ENCODE measurements at places on chromosomes 4 and X. TPM values are rescaled to one million over a fixed set of nuclear protein-coding genes. Genes with fewer than 3 reads are reported as not detected.

GRCh38 chr4:46927201-46927600 lies 18.2 kb upstream of the COX7B2 start:
- no peak for DNase-seq

Gene PWWP3B
- polyA plus RNA-seq: 4.6 TPM

Gene TBC1D9
- polyA plus RNA-seq: 33.6 TPM

DNA sequence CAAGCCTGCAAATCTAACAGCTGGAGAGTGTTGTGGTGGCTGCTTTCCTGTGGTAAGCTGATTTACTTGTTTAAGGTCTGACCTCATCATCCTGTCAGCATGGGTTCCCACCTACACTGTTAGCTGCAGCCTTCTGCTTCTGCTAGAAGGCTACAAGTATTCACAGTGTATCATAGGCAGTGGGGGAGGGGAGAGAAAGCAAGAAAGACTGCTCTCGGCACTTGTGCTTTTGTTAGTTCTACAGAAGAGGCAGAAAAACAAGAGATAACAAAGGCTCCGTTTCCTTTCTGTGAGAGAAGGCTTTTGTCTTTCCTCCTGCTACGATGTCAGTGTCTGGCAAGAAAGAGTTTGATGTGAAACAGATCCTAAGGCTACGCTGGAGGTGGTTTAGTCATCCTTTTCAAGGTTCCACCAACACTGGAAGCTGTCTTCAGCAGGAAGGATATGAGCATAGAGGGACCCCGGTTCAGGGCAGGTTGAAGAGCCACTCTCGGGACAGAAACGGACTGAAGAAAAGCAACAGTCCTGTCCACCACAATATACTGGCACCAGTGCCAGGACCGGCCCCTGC lies at the start of gene KLHL4:
KLHL4 (plus strand) TSS at position 232 of the 571 bp plus-strand sequence; CDS start at position 324, 92 bp downstream.
- DNase-seq: peak; percentile 12

DNA sequence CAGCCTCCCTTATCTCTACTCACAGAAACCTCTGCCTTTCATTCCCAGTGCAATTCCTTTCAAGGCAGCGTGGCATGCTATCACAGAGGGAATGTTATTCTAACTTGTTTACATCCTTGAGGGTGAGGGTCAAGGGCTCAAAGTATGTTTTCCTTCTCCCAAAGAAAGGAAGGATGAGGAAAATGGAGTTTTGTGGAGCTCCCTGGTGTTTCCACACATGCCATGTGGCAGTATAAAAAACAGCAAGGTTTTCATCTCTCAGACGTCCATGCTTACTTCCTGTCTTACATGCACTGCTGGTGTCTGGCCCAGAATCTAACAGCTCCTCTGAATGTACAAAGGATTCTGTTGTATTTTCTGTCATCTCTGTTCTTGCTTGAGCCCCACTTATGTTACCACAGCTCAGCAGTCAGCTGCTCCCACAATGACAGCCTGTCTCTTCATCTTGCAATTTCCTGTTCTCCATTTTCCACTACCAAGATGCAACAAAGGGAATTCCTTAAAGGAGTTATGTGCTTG lies 128.0 kb downstream of the SNCA start:
- peak; percentile 13 for DNase-seq

Gene DNAAF6
- polyA plus RNA-seq: 1.2 TPM

GRCh38 chr4:157005193-157005592 lies 33.6 kb upstream of the PDGFC start:
- DNase-seq: no peak

DNA sequence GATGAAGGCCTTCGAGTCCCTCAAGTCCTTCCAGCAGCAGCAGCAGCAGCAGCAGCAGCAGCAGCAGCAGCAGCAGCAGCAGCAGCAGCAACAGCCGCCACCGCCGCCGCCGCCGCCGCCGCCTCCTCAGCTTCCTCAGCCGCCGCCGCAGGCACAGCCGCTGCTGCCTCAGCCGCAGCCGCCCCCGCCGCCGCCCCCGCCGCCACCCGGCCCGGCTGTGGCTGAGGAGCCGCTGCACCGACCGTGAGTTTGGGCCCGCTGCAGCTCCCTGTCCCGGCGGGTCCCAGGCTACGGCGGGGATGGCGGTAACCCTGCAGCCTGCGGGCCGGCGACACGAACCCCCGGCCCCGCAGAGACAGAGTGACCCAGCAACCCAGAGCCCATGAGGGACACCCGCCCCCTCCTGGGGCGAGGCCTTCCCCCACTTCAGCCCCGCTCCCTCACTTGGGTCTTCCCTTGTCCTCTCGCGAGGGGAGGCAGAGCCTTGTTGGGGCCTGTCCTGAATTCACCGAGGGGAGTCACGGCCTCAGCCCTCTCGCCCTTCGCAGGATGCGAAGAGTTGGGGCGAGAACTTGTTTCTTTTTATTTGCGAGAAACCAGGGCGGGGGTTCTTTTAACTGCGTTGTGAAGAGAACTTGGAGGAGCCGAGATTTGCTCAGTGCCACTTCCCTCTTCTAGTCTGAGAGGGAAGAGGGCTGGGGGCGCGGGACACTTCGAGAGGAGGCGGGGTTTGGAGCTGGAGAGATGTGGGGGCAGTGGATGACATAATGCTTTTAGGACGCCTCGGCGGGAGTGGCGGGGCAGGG lies 568 bp downstream of the HTT start:
- DNase-seq: peak; percentile 65

DNA sequence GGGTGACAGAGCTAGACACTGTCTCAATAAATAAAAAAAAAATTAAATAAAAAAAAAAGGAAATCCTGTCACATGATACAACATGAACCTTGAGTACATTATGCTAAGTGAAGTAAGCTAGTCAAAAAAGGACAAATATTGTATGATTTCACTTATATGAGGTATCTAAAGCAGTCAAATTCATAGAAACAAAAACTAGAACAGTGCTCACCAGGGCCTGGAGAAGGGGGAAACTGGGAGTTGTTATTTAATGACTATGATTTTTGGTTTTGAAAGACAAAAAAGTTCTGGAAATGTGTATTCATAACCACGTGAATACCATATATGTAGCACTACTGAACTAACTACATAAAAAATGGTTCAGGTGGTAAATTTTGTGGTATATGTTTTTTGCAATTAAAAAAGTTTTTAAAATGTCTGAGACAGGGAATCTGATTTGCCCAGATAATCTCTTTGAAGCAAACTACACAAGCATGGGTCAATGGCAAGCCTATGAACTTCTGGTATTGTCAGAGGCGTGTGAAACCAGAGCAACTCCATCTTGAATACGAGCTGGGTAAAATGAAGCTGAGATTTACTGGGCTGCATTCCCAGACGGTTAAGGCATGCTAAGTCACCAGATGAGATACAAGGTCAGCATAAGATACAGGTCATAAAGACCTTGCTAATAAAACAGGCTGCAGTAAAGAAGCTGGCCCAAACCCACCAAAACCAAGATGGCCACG lies 42.3 kb downstream of the ANAPC10 start:
- DNase-seq: no peak

DNA sequence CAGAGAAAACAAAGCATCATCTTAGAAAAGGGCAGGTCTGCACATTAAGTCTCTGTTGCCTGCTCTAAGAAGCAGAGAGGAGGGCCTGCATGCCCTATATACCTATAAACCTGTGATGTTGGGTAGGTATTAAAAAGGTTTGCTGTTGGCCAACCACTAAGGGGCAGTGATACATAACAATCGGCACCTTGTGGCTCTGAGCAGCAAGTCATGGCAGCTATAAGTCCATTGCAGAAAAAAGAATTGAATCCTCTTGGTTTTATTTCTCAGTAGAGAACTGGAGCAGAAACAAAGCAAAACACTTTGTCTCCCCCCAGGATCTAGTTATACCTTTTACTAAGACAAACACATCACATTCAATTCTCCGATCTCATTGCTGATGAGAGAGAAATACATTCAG lies 1364.4 kb downstream of the STIM2 start:
- DNase-seq: no peak

Gene SLC10A4
- polyA plus RNA-seq: 0.35 TPM

- DNase-seq: no peak
Observed at GRCh38 chr4:76622717-76623116, 187.7 kb downstream of the SHROOM3 start.

- no peak for DNase-seq
Observed at GRCh38 chr4:75434105-75434504, 80.1 kb downstream of the RCHY1 start.

- no peak for DNase-seq
Observed at GRCh38 chr4:41548305-41548880, 10.4 kb downstream of the LIMCH1 start.

DNA sequence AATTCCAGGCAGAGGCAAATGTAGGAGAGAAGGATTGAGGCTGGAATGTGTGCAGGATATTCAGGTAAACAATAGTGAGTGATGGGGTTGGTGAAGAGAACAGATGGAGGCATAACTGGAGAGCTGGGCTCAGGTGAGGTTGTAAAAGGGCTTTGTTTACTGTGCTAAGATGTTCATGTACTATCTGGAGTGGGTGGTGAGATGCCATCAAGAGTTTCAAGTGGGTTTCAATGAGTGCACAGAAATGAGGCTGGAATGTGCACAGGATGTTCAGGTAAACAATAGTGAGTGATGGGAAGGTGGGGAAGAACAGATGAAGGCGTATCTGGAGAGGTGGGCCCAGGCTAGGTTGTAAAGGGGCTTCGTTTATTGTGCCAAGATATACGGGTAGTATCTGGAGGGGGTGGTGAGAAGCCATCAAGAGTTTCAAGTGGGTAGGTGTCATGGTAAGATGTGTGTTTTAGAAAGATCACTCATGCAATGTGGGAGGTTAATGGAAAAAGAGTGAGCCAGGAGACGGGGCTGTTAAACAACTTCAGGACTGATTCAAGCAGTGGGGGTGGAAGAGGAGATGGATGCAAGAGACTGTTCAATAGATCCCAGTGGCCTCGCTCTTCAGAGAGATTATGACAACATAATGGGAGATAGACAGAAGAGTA lies 25.4 kb upstream of the NMU start:
- DNase-seq: no peak

GRCh38 chr4:144204431-144204830 lies 63.9 kb upstream of the GYPA start:
- no peak for DNase-seq

Gene CXCR3
- polyA plus RNA-seq: 0.16 TPM

DNA sequence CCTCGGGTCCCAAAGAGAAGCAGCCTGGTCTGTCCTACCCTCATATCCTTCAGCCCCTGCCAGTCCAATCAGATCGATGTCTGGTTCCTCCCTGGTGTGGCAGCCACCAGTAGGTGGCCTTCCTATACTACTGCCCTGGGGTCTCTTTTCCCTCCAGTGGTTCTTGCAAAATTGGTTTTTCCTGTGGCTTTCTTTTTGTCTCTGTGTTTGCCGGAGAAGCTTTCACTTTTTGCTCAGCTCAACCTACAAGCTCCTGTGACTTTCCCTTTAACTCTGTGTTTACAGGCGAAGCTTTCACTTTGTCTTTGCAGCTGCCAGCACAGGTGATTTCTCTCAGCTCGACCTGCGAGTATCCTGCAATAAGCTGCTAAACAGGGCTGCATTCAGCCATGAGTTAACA lies 46.8 kb downstream of the UGT2A3 start:
- DNase-seq: no peak

- no peak for DNase-seq
Observed at GRCh38 chrX:135625995-135626394, 87.4 kb upstream of the CT45A1 start.

- DNase-seq: no peak
Observed at GRCh38 chr4:73855406-73855805, 2.3 kb downstream of the PF4V1 start.

DNA sequence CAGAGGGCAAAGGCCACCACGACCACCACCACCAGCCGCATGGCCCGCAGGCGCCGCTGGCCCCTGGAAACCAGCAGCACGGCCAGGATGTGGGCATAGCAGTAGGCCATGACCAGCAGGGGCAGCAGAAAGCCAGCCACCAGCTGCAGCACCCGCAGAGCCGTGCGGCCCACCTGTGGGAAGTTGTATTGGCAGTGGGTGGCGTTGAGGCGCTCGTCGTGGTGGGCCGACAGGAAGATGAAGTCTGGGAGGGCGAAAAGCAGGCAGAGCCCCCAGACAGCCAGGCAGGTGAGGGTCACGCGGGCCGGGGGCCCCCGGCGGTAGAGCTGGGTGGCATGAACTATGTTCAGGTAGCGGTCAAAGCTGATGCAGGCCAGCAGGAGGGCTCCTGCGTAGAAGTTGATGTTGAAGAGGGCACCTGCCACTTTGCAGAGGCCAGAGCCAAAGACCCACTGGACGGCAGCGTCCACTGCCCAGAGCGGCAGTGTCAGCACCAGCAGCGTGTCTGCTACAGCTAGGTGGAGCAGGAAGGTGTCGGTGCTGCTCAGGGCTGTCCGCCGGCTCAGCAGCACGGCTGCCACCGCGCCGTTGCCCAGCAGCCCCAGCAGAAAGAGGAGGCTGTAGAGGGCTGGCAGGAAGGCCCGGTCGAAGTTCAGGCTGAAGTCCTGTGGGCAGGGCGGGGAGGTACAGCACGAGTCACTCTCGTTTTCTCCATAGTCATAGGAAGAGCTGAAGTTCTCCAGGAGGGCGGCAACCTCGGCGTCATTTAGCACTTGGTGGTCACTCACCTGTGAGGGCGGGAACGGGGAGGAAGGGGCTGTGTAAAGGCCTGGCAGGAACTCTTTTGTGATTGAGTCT lies 1.4 kb downstream of the CXCR3 start:
- DNase-seq: no peak

Gene TBX22
- polyA plus RNA-seq: not detected

GRCh38 chr4:132642016-132642817 lies 506.9 kb upstream of the PCDH10 start:
- DNase-seq: peak; percentile 20

DNA sequence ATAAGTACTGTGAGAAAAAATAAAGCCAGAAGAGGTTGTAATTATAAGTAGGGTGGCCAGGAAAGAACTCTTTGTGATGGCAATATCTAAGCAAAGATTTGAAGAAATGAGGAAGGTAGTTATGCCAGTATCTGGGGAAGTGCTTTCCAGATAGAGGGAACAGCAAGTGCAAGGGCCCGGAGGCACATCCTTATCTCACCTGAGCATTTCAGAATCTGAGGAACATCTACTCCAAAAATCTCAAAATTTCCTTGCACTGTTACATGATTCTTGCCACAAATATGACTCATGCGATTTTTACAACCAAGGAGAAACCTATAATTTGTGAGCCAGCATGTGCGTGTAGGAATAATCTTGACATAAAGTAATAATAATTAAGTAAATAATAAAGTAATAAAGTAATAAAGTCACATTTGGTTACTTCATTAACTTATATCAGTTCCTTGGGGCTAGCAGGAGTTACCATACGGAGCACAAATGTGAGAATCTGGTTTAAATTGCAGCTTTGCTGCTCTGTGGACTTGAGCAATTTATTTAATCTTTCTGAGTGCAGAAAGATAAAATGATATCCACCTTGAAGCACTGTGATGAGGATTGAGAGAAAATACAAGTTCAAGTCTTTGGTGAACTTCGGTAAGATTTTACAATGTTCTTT lies 105.1 kb upstream of the SLC34A2 start:
- DNase-seq: no peak

- DNase-seq: no peak
Observed at GRCh38 chrX:133412665-133413064, 2.6 kb downstream of the GPC4 start.
